ENCODE measurements at places on chromosomes 13 and 19.

- DNase-seq = no peak
Observed at GRCh38 chr13:39840201-39840600, 184.7 kb downstream of the COG6 start.

GRCh38 chr19:39415111-39416046 lies 2.9 kb downstream of the PLEKHG2 start:
- DNase-seq = no peak

- DNase-seq = no peak
Observed at GRCh38 chr19:19274716-19275565, 1.8 kb upstream of the TM6SF2 start.

- no peak for DNase-seq
Observed at GRCh38 chr19:3589439-3589838, 4.2 kb downstream of the GIPC3 start.

DNA sequence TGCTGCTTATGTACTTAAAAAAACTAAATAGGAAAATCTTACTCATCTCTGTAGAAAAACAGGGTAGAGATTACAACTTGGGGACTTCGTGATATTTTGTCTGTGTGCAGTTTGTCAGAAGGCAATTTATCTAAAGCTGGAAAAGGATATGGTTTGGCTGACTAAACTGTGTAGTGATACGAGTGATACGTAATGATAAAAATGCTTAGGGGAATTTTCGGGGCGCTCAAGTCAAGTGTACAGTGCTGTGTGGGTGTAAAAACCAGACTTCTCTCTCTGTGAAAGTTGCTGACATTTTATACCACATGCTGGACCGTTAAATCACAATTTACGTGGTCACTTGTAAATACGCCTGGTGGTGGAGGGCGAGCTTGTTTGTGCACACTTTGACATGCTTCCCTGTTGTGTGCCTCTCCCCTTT lies 221.7 kb downstream of the KCNRG start:
- DNase-seq = peak; percentile 89

DNA sequence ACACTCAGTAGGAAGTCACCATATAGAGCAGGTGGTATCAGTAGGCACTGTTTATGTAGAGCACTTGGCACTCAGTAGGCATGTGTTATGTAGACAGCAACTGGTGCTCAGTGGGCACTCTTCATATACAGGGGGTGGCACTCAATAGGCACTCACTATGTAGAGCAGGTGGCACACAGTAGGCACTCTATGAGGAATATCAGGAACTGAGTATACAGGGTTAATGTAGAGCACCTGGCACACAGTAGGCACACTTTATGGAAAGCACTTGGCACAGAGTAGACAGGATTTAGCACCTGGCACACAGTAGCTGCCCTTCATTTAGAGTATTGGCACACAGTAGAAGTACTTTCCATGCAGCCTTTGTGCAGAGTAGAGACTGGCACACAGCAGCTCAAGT lies 1.1 kb upstream of the CYP4F3 start:
- no peak for DNase-seq

GRCh38 chr13:59643906-59644626 lies 519.7 kb downstream of the DIAPH3 start:
- DNase-seq = no peak

DNA sequence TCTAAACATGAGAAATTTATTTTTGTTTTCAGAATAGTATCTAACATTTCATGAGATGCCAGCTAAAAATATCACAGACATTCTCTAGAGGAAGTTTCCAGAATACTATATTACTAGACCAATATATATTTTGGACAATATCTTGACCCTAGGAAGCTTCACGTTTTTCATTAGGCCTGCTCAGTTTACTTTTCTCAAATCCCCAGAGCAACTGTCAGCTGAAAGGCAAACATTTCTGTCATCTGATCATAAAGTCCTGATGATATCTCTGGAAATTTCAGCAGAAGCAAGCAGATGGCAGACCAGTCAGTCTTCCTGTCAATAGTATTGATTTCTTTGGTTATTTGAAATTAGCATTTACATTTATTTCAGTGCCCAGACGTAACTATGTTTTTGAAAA lies 4.0 kb downstream of the POSTN start:
- DNase-seq = no peak

DNA sequence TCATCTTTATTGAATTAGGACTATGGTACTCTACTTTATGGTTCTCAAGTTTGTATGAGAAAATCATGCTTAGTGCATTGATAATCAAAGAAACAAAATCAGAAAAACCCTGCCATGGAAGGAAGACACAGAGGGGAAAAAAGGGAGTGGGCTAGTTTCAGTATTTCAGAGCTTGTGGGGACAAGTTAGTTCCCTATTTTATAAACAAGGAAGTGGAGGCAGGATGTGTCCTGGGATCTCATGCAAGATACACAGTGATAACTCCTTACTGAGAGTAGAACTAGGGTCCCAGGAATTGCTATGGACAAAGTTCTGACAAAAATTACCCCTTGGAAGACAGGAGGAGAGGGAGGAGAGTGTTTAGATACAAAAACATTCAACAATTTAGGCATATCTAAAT lies 1277.3 kb downstream of the UQCRFS1 start:
- no peak for DNase-seq

DNA sequence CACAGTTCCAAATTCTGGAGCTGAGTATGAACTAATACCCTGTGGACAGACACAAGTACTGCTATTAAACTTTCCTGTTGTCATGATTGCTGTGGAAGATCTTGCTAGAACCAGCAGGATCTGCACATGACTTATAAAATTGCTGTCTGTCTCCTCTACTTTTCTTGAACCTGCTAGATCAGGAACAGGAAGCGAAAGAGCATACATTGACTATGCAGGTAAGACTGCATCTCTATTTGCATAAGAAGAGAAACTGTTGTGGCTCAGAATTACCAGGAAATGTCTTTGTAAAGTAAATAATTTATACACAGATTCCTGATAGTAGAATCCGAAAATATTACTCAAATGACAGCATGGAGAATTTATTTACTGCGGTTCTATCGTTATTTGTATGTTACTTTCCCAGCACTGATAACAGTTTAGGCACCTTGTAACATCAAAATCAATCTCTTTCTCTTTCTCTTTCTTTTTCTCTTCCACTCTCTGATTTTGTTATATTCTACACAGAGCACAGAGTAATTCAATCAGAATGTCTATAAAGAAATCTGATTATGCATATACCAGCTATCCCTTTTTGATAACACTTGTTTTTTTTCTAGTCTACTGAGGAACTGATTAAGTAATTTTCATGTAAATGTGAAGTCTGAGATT lies 226.5 kb downstream of the MYO16 start:
- DNase-seq = no peak

GRCh38 chr13:32455594-32455903 lies 27.6 kb upstream of the N4BP2L1 start:
- DNase-seq = no peak

- no peak for DNase-seq
Observed at GRCh38 chr19:15631817-15632216, 8.9 kb upstream of the CYP4F3 start.

- no peak for DNase-seq
Observed at GRCh38 chr13:94113245-94113644, 366.2 kb downstream of the DCT start.

DNA sequence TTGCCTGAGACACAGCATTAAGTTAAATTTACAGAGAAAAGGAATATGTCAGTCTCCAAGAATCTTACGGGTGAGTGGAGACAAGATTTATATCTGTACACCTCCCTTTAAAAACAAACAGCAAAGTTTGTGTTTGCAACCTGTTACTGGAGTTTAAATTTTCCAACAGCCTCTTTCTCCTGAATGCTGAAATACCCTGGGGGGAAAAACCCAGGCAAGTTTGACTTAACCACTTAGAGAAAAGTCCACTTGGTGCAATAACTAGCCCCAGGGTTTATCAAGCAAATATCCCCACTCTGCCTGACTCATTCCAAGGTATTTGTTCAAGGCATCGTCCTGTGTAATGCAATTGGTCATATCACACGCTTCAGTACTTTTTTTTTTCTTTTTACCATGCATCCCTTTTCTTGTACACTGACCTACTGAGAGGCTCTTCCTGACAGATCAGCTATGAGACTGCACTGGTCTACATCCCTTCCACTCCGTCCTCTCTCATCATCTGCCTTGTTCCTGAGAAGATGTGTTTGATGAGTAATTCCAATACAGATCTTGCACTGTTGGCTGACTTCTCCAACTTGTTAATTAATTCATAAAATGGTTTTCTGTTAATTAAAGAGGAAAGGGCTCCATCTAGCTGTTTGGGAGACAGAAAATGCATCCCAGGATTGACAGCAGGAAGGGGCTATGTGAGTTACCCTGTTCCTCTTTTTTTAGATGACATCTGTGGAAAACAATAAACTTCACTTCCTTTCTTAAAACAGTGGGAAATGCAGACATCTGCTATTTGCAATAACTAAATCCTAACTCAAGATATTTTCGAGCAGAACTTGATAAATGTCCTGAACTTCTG lies 212.5 kb upstream of the IRS2 start:
- DNase-seq = no peak

DNA sequence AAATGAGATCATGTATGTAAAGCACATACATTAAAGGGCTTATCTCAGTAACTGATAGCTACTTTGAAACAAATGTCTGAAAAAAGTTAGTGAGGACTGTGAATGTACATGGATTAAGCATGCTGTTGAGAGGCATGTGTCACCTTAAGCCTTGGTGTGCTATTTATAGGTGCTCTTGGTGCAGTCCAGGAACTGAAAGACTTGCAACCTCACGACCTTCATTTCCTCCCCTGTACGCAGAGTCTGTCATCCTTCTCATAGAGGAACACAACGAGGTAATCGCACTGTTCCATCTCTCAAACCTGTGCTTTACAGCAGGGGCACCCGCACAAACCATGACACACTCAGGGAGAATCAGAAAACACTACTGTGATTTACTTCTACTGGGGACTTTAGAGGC lies 65.6 kb downstream of the UFM1 start:
- DNase-seq = peak; percentile 1
